ENCODE measurements at places on chromosomes 6 and 20. TPM values are rescaled to one million over a fixed set of nuclear protein-coding genes. Genes with fewer than 3 reads are reported as not detected.

GRCh38 chr20:64121586-64121985, 14.2 kb upstream of the NPBWR2 start:
- DNase-seq = no peak

DNA sequence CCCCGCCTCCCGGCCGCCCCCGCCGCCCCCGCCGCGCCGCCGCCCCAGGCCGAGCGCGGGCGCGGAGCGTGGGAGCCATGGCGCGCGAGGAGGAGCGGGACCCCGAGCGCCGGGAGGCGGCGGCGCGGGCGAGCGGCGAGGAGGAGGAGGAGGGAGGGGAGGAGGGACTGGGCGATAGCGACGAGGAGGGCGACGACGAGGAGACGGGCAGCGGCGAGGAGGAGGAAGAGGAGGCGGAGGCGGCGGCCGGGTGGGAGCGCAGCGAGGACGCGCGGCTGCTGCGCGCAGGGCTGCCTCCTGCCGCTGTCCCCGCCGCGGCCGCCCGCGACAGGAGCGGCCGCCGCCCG, at the start of gene SLC24A3:
Gene SLC24A3 (plus strand): TSS at position 174 of the 347 bp plus-strand sequence.
- DNase-seq = peak; percentile 32

DNA sequence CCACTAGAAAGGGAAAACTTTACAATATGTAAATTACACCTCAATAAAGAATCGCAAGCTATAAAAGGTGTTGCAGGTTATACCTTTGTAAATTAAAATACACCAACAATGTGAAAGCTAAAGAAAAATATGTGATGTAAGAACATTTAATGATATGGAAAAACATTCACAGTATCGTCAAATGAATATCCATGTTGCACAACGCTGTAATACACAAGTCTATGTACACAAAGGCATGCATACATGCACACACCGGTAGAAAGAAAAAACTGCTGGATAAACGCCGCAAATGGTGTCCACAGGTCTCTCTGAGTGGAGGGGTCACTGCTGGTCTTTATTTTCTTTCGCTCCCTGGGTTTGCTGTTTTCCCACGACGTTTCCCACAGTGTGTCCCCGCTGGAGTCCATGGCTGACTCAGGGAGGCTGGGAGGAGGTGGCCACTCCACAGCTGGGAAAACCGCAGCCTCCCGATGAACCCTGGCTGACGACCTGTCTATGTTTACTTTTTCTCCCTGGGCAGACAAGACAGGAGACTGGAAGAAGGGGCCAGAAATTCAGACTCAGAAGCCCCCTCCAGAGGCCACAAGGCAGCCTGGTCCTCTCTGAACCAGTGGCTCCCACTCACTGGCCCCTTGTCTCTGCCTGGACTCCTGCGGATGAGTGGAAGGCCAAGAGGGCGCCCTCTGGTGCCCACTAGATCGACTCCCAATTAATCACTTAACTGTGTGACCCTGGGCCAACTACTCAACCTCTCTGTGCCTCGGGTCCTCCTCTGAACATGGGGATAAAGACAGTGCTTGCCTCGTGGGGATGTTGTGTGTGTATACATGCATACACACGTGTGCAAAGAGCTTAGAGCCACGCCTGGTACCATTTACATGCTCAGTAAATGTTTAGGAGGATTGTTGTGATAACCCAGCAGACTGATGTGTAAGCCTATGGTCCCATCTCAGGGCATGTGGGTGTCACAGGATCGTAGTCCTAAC, 12.8 kb upstream of the BPI start:
- DNase-seq = peak; percentile 8

DNA sequence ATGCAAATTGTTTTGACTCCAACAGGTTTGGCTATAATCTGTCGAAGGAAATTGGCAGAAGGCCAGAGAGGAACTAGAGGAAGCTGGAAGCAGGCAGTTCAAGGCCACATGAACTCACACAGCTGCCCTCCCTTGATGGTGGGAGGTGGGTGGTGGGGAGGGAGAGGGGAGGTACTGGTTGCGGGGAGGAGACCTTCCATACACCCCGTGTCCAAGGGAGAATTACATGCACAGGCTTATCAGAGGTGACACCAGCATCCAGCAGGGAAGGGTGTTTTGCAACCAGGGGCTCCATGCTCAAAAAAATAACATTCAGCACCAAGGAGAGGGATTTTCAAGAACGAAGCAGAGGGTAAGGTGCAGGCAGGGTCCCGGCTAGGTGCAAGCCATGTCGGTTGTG, 9.1 kb downstream of the PRND start:
- no peak for DNase-seq

DNA sequence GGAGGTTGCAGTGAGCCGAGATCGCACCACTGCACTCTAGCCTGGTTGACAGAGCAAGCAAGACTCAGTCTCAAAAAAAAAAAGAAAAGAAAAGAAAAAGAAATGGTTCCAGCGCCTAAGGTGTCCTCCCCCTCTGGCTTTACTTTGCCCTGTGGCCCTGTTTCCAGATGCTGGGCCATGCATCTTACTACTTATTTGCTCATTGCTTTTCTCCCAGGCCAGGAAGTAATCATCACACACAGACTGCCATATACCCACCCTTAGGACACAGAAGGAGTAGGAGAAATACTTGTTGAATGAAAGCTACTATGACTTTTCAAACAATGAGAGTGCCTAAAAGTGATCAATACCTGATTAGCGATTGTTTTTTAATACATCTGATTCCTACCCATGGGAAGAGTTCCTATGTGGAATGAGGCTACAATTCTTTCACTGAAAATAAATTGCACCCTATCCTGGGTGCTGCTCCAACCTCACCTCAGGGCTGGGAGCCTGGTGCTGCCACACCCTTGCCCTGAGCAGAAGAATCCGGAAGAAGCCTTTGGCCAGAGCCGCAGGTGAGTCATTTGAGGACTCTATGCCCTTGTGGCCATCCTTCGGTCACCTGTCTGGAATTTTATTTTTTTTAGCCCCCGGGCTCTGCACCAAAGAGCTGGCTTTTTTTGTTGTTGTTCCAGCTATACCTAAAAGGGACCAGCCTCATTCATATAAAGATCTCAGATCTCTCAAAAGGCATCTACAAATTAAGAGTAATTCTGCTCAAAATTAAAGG, 22.7 kb upstream of the TFAP2C start:
- no peak for DNase-seq

GRCh38 chr6:34238585-34239499, 2.2 kb downstream of the HMGA1 start:
- DNase-seq = no peak

DNA sequence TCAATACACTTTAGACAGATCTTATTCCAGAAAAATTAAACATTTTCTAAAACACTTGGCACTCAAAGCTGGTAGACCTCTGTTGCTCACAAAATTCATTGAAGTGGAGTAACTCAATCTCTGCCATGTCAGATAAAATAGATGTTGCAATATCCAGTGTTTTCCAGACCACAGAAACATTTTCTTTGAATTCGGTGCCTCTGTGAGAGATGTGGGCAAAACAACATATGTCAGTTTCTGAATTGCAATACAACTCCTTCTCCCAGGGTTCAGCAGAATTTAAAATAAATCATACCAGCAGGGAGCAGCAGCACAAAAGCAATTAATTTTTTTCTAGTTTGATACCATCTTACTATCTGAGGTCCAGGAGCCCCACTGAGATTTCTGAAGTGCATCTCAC, 11.3 kb upstream of the PKHD1 start:
- no peak for DNase-seq

- no peak for DNase-seq
These were observed 274.8 kb upstream of the BTBD3 start for GRCh38 chr20:11642866-11643265.

Gene EEF1A2
- polyA plus RNA-seq = 3.8 TPM

Gene PPIL1
- 8.1 TPM for polyA plus RNA-seq

Gene CST2
- polyA plus RNA-seq = not detected

Gene PARD6B
- polyA plus RNA-seq = 2.4 TPM

Gene SSTR4
- polyA plus RNA-seq = not detected

Measured in small intestine (tissue), 16 donors.